ENCODE measurements at places on chromosomes 4 and X. TPM values are rescaled to one million over a fixed set of nuclear protein-coding genes. Genes with fewer than 3 reads are reported as not detected.

The PCDH7 gene
- total RNA-seq: 0.28 TPM

The GPC3 gene
- total RNA-seq: not detected

The ADAM29 gene
- total RNA-seq: not detected

The TLR8 gene
- not detected for total RNA-seq

The SLC10A6 gene
- 0.85 TPM for total RNA-seq

Data from dermis blood vessel endothelial cell (primary cell).